Fibroblast of upper back skin (primary cell): ENCODE measurements at places on chromosomes 5 and 9.

GRCh38 chr5:172274951-172275753 lies 8.4 kb downstream of the UBTD2 start:
- no peak for DNase-seq

DNA sequence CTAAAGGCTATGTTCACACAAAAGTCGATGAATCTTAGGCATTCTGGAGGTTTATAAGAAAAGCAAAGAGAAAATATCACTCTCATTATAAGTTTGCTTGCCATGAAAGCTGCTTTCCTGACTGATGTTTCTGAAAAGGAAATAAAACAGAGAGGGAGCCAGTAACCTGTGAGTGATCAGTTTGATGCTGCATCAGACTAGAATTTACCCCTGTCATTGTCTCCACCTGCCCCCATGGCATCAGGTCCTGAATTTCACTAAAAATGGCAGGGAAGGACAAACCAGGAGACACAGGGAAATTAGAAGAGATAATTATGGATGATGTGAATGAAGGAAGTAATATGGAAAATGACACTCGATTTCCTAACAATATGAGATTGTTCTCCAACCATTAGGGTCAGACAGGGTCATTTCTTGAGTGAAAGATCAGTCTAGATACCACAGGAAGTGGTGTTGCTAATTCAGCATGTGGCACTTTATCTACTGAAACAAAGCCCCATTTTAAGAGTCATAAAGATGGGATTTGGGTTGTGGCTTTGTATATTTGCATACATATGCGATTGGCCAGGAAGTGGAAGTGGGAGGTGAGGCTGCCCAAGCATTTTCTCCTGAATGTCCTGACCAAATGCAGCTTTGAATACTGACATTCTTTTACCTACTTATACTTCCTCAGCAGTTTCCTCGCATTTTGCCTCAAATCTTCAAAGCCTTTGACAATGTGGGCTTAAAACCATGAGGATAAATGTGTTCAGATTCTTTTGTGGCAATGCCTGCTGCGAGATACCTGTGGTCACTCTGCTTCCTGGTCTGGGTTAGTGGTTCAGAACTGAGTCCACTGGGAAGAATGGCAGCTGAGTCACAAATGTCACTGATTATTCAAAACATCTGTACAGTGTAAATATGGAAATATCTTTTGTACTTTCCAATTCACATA lies 29.7 kb downstream of the MEGF10 start:
- peak; percentile 65 for DNase-seq

GRCh38 chr5:104096451-104096850 lies 533.9 kb upstream of the NUDT12 start:
- no peak for DNase-seq

DNA sequence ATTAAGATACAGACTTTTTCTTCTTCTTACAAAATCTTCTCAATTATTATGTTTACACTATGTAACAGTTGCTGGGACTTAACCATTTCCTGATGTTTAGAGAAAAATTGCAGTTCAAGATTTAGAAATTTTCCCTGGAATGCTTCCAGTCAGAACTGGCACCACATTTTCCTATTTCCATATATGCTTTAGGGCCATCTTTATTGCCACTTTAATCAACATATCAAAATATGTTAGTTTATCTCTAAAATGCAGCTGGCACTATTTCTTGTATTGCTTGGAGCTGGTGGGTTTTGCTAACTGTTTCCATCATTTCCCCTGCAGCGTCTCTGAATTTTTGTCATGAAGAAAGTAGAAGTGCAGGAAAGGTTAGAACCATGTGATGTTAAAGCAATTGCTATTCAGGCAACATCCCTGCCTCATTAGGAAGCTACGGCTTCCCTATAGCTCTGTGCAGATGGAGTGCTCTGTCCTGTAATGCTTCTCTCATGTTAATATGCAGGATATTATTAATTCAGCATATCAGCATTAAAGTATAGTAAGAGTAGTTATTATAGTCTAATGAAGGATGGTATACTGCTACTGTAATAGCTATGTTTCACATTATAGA lies 269.1 kb downstream of the MTRR start:
- DNase-seq: no peak

GRCh38 chr5:88925692-88926490 lies 42.9 kb upstream of the MEF2C start:
- DNase-seq: peak; percentile 50

DNA sequence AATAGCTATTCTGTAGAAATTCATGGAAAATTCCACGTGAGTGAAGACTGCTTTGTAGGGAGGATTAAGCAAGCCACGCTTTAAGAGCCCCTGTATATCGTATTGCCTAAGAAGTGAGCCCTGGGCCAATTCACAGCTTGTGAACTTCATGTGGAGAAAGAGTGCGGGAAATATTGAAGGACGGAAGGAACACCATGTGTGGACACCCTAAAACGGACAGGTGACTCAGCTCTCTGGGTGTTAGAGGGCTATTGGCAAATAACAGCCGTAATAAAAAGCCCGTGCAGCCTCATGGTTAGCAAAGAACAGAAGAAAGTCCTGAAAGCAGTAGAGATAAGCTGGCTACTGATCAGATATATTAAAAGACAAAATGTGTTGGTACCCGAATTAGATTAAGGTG lies 26.4 kb downstream of the ZNF366 start:
- DNase-seq: no peak

DNA sequence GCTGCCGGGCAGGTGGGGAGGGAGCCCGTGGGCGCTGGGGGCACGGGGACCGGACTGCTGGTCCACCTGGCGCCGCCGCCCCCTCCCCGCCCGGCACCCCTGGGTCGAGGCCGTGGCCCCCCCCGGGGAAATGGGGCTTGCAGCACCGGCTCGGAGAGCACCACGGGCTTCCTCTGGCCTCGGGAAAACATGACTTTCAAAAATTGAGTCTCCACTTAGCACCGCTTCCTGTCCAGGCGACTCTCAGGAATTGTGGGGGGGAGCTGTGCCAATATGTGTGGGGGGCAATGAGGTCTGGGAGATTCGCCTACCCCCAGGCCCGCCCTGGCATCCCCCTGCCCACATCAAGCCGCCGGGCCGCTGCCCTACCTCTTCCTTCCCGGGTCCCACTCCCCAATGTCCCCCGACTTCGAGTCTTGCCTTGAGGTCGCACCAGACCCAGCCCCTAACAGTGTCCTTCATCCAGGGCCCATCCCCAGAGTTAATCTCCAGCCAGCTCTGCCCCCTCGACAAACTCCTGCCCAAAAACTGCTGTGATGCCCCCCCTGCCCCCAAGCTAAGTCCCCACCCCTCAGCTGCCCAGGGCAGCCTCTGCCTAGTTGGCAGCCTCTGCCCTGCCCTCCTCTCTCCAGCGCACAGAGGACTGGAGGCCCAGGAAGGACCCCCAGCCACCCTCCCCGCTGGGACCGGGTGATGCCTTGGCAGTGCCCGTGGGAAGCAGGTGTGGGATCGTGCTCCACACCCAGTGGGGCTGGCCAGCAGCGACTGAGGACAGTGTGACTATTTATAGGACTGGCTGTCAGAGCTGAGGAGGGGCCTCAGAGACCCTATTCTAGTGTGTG lies 3.9 kb downstream of the EGFL7 start:
- no peak for DNase-seq

GRCh38 chr9:79672236-79672635 lies 100.5 kb downstream of the TLE4 start:
- DNase-seq: no peak

DNA sequence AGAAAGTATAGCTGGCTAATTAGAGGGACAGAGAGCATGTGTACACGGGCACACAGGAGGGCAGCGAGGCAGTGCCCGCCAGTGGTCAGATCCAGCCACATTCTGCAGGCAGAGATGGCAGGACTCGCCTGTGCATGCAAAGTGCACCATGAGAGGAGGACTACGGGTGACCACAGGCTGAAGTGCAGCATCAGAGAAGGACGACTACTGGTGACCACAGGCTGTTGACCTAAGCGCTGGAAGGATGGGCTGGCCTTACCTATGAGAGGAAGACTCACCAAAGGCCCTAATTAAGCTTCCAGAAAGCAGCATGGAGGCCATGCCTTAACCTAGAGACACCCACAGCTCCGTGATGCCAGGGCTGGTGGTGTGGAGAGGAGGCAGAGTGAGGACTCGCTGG lies 54.2 kb upstream of the SLC25A51 start:
- DNase-seq: no peak

DNA sequence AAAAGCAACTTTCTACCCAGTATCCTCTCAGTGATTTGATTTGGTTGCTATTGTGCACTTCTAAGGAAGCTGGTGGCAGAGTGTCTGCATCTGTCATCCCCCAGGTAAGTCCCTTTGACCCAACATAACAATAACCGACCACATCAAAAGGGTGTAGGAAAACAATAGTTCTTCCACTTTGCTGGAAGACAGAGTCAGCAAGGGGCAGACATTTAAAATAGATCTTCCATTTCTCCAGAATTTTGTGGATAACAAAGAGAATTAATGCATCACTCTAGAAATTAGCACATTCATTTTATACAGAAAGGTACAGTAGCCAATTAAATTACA lies 177.5 kb downstream of the EBF1 start:
- no peak for DNase-seq

DNA sequence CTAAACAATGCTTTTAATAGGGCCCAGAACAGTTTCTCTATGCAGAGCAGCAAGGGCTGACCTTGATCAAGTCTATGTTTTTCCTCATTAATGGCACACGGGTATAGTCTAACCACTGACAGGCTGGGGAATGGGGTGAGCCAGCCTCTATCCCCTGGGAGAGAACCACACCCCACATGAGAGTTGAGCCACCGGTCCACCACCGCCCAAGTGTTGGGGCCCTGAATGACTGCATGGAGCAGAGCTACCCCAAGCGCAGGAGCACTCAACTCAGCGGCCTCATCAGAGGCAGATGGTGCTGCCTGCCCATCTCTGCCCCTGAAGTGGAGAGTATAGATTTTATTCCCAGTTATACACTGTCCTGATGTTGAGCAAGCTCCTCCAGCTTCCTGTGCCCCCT lies 247.9 kb upstream of the IRX1 start:
- DNase-seq: no peak

DNA sequence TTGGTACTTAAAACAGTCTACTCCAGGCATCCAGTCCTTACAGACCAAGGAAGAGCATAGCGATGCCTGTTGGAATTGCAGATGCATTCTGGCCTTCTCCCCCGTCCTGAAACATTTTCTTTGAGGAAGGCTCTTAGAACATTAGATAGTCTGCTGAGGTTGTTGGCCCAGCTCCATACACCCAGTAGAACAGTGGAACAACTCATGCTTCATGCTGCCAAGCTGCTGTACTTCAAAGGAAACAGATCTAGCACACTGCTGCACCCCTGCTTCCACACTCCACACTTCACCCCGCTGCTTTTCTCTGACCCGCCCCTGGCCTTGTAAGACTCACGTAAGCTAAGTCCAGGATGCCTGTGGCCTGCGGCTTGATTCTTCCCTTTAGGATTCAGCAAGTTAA lies 33.4 kb upstream of the NCS1 start:
- DNase-seq: peak; percentile 98

DNA sequence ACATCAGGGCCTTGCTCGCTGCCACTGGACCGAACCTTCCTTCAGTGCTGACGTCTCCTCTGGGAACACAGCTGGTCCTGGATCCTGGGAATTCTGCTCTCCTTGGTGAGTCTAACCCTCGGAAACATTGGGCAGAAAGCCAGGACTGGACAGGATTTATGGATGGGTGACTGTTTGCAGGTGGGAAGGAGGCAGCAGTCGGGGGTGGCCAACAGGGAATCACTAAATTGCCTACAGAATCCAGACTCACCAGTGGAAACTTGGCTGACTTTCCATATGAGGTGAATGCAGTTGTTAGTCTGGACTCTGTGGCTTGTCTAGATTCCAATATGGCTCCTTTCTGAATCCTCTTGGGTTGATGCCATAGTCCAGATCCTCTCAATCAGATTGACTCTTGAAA lies 203.1 kb downstream of the SAXO1 start:
- DNase-seq: peak; percentile 84

GRCh38 chr9:117365438-117365837 lies 49.4 kb downstream of the ASTN2 start:
- no peak for DNase-seq

DNA sequence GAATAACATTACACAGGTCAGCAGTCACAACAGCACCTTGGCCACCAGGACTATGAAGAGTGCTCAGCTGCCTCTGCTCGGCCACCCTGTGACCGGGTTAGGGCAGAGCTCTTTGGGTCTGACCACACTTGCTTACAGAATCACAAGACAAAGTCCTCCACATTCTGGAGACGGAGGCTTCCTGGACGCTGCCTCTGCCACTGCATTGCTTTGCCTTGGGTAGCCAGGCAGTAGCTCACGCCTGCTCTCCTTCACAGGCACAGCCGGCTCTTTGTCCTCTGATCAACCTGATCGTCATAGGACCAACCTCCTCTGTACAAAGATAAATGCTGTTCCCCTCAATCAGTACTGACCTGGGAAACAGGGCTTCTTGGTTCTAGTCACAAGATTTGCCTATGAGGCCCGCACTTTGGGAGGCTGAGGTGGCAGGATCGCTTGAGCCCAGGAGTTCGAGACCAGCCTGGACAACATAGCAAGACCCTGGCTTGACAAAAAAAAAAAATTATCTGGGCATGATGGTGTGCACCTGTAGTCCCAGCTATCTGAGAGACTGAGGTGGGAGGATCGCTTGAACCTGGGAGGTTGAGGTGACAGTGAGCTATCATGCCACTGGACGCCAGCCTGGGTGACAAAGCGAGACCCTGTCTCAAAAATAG lies 128.4 kb upstream of the IER5L start:
- no peak for DNase-seq

DNA sequence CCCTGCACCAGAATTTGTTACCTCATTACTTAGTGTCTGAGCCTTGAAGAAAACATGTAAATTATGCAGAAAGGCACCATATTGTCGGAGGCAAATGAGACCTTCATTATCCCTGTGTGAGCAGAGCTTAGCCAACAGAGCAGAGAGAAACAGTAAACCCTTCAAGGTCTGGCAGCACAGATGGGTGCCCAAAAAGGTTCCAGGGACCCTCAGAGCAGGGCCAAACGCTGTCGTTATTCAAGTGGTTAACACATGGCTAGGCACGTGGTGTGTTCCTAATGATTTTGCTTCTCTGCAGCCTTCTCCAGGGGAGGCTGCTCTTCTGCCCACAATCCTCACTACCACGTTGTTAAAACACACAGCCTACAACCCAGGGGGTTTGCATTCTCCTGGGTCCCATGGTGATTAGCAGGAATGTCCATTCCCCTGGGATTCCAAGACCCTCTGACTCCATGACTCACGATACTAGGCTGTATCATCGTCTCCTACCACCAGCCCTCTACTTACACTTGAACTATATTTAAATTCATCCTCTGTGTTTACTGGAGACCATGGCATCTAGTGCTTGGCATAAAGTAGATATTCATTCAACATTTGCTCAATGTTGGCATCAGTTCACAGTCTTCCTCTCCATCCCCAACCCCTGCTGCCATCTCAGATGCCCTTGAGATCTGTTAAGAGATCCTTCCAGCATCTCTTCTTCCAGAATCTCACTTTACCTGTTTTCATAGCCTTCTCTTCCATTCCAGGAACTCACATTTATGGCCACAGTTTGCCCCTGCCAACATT lies 174.5 kb upstream of the RAD23B start:
- DNase-seq: no peak

DNA sequence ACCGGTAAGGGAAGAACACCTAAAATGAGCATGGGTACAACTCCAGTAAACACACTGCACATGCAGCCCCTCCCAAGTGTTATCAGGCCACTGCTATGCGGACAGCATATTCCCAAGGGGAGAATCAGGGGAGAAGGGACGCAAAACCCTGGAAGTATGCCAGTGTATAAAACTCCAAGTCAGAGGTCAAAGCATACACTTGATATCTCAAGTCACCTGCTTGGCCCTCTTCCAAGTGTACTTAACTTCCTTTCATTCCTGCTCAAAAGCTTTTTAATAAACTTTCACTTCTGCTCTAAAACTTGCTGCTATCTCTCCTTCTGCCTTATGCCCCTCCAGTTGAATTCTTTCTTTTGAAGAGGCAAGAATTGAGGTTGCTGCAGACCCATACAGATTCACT lies 408.1 kb downstream of the HTR1A start:
- DNase-seq: no peak

- no peak for DNase-seq
Observed at GRCh38 chr5:862367-863243, 11.8 kb upstream of the ZDHHC11 start.
